ENCODE measurements at places on chromosomes 2 and 18.

DNA sequence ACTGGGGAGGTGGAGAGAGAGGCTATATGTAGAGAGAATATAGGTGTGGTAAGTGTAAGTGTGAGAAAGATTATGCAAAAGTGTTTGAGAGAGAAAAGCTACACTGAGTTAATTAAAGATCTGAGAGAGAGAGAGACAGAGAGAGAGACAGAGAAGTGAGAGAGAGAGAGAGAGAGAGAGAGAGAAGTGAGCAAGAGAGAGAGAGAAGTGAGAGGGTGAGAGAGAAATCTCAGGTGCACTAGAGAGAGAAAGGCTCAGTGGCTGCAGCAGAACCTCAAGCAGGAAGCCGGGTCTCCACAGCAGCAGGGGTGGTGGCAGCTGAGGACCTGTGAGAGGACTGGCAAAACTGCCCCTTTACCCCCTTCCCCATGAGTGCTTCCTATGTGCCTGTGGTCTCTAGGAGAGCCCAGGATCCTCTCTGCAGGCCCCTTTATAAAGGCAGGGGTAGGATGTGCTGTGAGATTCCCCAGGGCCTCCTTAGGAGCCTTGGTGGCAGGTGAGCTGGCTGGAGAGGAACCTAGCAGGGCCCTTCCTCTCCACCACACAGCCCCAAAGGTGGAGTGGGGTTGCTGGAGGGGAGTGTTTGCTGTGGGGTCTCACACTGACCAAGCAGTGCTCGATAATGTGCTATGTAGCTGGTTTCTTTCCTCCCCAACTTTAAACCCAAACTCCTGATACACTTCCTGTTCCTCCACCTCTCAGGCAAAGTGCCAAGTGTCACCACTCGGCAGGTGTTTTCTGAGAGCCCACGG is 52.6 kb downstream of the SLC4A5 start:
- DNase-seq: no peak

GRCh38 chr2:113291191-113291590 is 12.5 kb upstream of the PAX8 start:
- no peak for DNase-seq

DNA sequence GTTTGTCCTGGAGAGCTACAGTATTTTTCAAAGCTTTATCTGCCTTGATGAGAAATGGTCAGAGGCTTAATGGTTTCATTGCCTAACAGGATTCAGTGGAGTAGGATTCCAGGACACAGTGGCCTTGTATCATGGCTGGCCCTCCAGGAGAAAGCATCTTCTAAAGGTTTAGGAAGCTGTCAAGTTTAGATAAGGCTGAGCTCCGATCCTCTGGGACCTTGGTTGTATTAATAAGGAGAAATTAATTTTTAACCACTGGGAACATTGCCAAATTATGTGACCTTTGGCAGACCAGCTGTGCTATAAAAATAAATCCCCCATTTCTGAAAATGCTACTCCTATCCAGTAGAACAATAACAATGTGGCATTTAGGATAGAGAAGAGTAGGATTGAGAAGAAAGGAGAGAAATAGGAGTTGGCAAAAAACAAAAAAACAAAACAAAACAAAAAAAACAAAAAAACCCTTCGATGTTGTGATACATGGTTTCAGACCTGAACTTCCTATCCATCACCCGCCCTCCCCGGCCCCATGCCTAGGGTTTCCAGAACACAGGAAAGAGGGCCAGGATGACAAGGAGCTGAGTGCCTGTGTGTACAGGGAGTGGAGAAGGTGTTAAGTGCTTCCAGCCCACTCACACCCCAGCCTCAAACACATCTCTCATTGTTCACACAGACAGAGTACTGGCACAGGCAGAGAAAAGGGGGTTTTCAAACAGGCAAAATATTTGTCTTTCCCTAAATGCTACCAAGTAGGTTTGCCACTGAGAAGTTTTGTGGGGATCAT is 6.3 kb downstream of the NRP2 start:
- no peak for DNase-seq

DNA sequence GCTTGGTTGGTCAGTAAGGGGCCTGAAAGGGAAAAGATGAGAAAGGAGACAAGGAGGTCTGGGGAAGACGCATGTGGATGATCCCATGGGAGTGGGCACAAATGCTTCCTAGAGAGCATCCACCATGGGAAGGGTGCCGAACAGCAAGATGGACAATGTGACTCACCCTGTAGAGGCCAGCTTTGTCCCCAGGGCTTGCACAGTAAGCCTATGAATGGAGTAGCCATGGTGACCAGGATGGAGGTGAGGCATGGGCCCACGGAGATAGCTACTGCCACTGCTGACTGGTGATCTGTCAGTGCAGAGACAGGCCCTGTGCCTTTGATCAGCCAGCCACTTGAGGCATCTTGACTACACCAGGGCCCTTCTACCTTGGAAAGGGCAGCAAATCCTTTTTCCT is 172.6 kb downstream of the HAUS1 start:
- DNase-seq: no peak

DNA sequence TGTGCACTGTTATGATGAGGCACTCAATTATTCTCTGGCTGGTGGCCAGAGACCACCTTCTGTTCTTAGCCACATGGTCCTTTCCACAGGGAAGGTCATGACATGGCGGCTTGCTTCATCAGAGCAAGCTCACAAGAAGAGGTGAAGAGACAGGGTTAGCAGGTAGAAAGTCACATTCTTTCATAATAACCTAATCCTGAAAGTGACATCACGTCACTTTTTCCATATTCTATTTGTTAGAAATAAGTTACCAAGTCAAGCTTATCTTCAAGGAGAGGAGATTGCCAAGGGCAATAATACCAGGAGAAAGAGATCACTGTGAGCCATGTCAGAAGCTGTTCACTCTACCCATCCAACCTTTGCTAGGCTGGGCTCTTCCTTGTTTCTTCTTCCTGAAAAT is 139.4 kb downstream of the OSR1 start:
- no peak for DNase-seq

- DNase-seq: no peak
Measured at GRCh38 chr2:200376513-200377354, 70.2 kb downstream of the SPATS2L start.

DNA sequence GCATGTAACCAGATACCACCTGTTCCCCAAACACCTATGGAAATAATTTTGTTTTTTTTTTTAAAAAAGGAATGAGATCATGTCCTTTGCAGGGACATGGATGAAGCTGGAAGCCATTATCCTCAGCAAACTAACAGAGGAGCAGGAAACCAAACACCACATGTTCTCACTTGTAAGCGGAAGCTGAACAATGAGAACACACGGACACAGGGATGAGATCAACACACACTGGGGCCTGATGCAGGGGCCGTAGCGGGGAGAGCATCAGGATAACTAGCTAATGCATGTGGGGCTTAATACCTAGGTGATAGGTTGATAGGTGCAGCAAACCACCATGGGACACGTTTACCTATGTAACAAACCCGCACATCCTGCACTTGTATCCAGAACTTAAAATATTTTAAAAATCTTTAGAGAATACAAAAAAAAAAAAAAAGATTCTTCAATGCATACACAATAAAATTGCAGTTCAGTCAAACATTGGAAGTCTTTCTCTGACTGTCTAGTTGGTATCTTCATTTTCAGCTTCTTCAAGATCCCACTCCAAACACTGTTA is 11.6 kb upstream of the CASP10 start:
- DNase-seq: no peak

- peak; percentile 65 for DNase-seq
Measured at GRCh38 chr18:9950289-9951016, 36.6 kb downstream of the VAPA start.

GRCh38 chr2:133044556-133044955 is 374.6 kb upstream of the LYPD1 start:
- no peak for DNase-seq

DNA sequence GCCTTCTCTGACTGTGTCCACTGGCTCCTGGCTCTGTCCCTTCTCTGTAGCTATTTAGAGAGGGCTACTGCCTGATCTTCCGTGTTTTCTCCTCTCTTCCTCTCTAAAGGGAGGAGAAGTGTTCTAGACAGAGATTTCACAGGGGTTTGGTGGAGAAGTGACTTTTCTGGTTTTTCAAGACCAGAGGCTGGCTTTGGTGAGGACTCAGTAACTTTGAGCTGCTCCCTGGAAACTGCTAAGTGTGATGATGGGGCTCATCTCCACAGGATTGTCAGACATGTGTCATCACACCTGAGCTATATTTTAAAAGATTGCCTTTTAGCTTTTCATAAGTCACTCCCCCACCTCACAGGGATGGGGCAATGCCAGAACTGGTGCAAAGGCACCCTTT is 6.2 kb downstream of the MAL start:
- DNase-seq: no peak

GRCh38 chr18:22213333-22213973 is 44.1 kb downstream of the GATA6 start:
- DNase-seq: peak; percentile 39

DNA sequence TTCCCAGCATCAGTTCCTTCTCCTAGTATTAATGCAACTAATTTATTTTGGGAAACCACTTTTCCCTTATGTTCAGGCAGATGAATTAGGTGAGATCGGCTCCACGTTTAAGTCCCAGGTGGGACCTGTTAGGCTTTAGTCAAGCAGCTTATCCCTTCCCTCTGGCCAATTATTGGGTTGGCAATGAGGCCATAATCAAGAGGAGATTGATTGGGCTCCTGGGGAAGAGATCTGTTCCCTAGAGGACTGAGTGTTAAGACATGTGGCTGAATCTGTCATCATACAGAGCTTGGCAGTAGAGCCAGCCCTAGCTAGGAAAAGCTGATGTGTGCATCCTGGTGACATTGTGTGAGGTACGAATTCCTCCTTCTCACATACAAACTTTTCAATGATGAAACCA is 104.4 kb downstream of the PTH2R start:
- DNase-seq: no peak

- no peak for DNase-seq
Measured at GRCh38 chr2:168669151-168669550, 133.3 kb upstream of the NOSTRIN start.

- DNase-seq: no peak
Measured at GRCh38 chr2:8709611-8710010, 27.8 kb downstream of the ID2 start.

DNA sequence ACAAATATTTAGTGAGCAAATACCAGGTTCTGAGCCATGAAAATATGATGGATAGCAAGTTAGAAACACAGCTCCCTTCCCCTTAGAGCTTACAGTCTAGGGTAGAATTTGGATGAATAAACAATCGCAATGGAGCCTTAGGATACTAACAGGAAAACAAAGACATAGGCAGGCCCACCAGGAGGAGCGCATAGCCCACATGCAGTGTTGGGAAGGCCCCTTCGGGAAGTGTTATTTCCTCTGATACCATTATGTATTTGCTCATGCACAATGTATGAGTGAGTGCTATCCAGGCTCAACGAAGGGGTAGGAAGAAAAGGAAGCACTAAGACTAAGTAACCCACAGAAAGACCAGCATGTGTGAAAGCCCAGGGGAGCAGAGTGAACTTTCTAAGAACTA is 54.0 kb downstream of the RAB27B start:
- DNase-seq: no peak

GRCh38 chr2:194819367-194819766 is 837.7 kb upstream of the SLC39A10 start:
- no peak for DNase-seq

DNA sequence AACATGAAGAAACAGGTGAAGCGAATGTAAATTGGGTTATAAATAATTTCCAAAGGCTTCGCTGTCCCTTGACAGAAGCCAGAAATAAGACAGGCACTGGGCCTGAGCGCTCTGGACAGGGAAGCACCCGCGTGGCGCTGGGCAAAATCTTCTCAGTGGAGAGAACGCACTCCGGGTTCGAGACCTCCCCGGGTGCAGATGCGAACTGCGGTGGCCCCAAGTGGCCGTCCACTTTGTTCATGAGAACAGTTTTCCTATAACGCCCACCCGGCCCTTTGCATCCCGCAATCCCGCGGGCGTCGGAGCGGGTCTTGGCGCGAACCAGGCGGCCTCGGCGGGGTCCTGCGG is 651 bp upstream of the DPYSL5 start:
- no peak for DNase-seq

GRCh38 chr18:49038423-49038822 is 87.7 kb upstream of the SMAD7 start:
- DNase-seq: peak; percentile 32

GRCh38 chr2:10939058-10939457 is 27.3 kb downstream of the KCNF1 start:
- DNase-seq: no peak

DNA sequence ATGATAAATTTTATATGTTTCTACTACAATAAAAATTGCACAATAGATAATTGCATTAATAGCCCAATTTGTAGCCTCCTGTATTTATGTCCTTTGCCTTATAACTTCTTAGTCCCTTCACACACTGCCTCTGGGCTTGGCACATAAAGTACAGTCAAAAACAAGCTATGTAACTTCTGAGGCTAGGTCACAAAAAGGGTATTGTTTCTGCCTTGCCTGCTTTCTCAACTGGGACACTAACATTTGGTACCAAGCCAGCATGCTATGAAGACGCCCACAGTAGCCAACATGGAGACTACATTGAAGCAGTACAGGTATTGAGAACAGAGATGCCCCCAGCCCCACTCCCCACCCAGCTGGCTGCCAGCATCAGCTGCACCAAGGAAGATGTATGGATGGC is 5.4 kb upstream of the SLC3A1 start:
- DNase-seq: no peak

GRCh38 chr18:72866442-72866900 is 1.3 kb downstream of the NETO1 start:
- no peak for DNase-seq

- peak; percentile 97 for DNase-seq
Measured at GRCh38 chr2:223576873-223577272, 25.3 kb downstream of the SCG2 start.

DNA sequence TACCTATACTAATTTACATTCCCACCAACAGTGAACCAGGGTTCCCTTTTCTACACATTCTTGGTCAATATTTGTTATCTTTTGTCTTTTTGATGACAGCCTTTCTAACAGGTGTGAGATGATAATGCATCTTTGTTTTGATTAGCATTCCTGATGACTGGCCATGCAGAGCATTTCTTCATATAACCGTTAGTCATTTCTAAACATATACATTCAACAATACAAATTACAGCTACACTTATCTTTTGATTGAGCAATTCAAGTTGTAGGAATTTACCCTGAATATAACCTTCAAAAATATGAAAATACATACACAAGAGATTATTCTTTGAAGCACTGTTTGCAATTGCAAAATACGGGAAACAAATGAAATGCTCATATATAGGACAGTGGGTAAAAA is 94.9 kb downstream of the TMEM131 start:
- no peak for DNase-seq

GRCh38 chr18:55319459-55320193 is 268.4 kb downstream of the TCF4 start:
- DNase-seq: peak; percentile 44
